Activated T-cell treated with anti-CD3 and anti-CD28 coated beads, Interleukin-2, amount 50 U/mL, for 72 hours (primary cell): ENCODE measurements at places on chromosomes 4 and X. TPM values are rescaled to one million over a fixed set of nuclear protein-coding genes. Genes with fewer than 3 reads are reported as not detected.

DNA sequence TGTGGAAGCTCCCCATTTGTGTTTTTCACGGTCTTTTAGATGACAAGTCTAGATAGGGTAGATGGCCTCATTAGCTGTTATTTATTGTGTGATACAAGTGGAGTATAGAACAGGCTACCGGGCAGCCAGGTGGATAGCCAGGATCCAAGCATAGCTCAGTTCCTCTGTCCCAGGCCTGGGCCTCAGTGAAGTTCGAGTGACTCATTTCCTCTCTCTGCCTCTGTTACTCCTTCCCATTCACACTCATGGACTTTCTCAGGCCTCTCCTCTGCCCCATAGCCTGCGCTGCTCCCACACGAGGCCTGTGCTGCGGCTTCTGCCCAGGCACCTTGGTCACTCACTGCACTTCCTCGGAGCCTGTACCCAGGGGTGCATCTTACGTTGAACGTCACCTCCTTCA, 54.5 kb downstream of the TENM3 start:
- no peak overlapping the region for H3K27ac ChIP-seq
- no peaks in the 10 kb centered on the region for H3K27me3 ChIP-seq
- H3K4me1 ChIP-seq, result no peaks in the 10 kb centered on the region
- H3K36me3 ChIP-seq, result no peaks in the 10 kb centered on the region
- DNase-seq, result no peak

DNA sequence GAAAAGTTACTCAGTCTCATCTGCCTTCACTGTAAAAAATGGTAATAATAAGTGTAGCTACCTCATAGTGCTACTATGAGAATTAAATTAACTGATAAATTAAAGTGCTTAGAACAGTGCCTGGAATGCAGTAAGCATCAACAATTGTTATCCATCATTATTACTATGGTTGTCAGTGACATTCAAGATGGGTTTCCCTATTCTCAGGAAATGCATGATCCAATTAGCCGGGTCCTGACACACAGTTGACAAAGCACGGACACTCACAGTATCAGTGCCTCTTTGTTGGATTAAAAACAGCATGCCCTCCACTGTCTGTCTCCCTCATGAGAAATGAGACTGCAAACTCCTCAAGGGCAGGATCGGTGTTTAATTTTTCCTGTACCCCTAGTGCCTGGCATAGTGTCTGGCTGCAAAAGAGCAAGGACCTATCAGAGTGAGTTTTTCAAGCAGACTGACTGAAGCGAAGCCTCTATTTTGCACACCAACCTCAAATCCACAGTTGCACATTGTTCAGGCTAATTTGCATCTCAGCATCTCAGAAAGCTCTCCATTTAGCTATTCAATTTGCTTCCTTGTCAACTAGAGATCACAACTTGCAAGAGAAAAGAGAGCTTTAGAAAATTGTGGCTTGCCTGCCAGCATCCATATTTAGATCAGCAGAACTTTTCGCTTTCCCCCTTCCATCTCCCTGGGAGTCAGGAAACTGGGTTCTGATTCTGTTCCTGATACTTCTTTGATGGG, 122.9 kb downstream of the LDB2 start:
- no peak for DNase-seq
- H3K36me3 ChIP-seq, result no peaks in the 10 kb centered on the region
- no peak overlapping the region for H3K27ac ChIP-seq
- H3K27me3 ChIP-seq, result peaks cover 26% of the 10 kb centered on the region
- H3K4me1 ChIP-seq, result no peaks in the 10 kb centered on the region
- H3K4me3 ChIP-seq, result no peak overlapping the region

DNA sequence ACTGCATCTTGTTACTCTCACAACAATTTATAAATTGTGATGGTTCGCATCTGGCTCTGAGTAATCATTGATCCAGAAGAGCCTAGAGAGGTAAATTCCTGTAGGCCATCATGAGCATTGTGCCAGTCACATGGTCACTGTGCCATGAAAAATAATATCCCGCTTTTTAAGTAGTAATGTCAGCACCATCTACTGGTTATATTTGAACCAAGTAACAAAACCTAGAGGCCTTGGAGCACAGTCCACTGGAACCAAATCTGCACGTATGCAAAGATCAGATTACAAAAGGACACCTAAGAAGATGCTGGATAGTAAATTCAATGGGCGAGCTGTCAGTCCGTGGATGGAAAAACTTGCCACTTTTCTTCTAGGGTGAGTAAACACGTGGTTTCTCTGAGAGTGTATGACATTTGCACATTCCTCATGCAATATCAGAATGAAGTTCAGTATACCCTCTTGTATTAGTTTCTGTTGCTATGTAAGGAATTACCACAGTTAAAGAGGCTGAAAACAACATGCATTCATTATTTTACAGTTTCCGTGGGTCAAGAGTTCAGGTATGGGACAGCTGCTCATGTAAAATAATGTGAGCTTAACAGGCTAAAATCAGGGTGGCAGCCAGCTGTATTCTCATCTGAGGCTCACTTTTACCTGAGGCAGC, 26.8 kb downstream of the FAM114A1 start:
- no peak for DNase-seq
- H3K27ac ChIP-seq, result no peak overlapping the region
- no peak overlapping the region for H3K4me3 ChIP-seq
- H3K27me3 ChIP-seq, result no peaks in the 10 kb centered on the region
- no peaks in the 10 kb centered on the region for H3K36me3 ChIP-seq
- H3K4me1 ChIP-seq, result peaks cover 31% of the 10 kb centered on the region

DNA sequence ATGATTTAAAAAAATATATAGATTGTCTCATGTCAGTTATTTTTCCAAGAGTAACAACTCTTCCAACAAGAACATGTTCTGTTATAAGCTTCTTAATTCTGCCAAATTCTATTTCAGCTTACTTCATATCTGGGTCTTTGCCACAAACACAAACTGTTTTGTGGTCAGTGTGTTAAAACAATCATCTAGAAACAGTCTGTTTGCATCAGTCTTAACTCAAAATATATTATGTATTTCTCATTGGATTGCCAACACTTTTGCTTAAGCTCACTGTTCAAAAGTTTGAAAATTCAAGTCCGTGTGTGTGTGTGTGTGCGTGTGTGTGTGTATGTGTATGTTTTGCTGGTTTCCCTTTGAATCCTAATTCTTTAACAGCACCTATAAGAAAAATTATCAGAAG, 752.3 kb upstream of the NDST4 start:
- no peaks in the 10 kb centered on the region for H3K4me1 ChIP-seq
- no peak for DNase-seq
- no peaks in the 10 kb centered on the region for H3K27me3 ChIP-seq
- peaks cover 2% of the 10 kb centered on the region for H3K36me3 ChIP-seq
- H3K27ac ChIP-seq, result no peak overlapping the region

- no peaks in the 10 kb centered on the region for H3K36me3 ChIP-seq
- H3K4me3 ChIP-seq, result no peak overlapping the region
- DNase-seq, result no peak
- H3K27me3 ChIP-seq, result peaks cover 5% of the 10 kb centered on the region
- H3K27ac ChIP-seq, result no peak overlapping the region
- no peaks in the 10 kb centered on the region for H3K4me1 ChIP-seq
These were observed 6.5 kb downstream of the DMD start for GRCh38 chrX:33204889-33205288.

GRCh38 chr4:162461952-162462351, 298.2 kb upstream of the FSTL5 start:
- DNase-seq, result no peak
- no peaks in the 10 kb centered on the region for H3K27me3 ChIP-seq
- H3K27ac ChIP-seq, result no peak overlapping the region
- H3K36me3 ChIP-seq, result no peaks in the 10 kb centered on the region
- no peaks in the 10 kb centered on the region for H3K4me1 ChIP-seq

DNA sequence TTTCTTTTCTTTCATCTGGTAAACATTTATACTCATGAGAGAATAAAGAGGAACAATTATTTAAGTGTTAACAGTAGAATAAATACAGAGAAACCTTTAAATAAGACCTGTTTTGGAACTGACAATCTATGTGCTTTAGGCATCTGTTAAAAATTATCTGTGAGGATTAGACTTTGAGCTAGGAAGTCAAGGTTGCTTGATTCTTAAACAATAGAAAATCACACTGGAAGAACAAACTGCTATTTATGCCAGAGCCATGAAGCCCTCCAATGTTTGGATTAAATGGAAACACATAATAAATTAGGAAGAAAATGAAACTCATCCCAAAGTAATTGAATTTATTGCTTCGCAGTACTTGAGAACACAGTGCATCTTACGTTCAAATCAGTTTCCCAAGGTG, 207.2 kb upstream of the NPY2R start:
- no peaks in the 10 kb centered on the region for H3K36me3 ChIP-seq
- H3K27me3 ChIP-seq, result no peaks in the 10 kb centered on the region
- H3K27ac ChIP-seq, result no peak overlapping the region
- no peak for DNase-seq

DNA sequence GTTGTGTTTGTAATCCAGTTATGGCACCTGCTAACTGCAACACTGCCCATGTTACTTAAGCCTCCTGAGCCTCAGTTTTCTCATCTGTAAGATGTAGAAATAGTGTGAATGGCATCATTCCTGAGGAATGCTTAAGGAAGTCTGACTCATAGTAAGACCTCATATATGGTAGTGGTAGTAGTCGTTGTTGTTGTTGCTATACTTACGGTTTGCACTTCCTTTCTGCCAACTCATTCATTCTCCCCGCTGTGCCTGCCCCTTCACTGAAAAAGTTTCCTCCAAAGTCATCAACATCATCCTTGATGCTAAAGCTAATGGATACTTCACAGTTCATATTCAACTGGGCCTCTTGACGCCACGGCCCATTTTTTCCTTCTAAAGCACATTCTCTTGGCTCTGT, 54.2 kb upstream of the SPANXN3 start:
- H3K4me3 ChIP-seq, result no peak overlapping the region
- no peak for DNase-seq

DNA sequence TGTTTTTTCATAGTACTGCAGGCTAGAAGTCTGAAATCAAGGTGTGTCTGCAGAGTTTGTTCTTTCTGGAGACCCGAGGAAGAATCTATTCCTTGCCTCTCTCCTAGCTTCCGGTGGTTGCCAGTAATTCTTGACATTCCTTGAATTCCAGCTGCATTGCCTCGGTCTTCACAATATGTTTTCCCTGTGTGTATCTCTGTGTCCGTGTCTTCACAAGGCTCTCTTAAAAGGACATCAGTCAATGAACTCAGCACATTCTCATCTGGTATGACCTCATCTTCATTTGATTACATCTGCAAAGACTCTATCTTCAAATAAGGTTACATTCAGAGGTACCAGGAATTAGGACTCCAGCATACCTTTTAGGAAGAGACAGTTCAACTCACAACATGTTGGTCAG, 163.4 kb downstream of the BANK1 start:
- peaks cover 10% of the 10 kb centered on the region for H3K27me3 ChIP-seq
- no peaks in the 10 kb centered on the region for H3K36me3 ChIP-seq
- H3K4me3 ChIP-seq, result no peak overlapping the region
- no peak overlapping the region for H3K27ac ChIP-seq
- no peak for DNase-seq

- H3K27me3 ChIP-seq, result peaks cover 21% of the 10 kb centered on the region
- no peaks in the 10 kb centered on the region for H3K36me3 ChIP-seq
- no peaks in the 10 kb centered on the region for H3K4me1 ChIP-seq
These were observed 2.7 kb upstream of the ADH7 start for GRCh38 chr4:99437723-99438404.

DNA sequence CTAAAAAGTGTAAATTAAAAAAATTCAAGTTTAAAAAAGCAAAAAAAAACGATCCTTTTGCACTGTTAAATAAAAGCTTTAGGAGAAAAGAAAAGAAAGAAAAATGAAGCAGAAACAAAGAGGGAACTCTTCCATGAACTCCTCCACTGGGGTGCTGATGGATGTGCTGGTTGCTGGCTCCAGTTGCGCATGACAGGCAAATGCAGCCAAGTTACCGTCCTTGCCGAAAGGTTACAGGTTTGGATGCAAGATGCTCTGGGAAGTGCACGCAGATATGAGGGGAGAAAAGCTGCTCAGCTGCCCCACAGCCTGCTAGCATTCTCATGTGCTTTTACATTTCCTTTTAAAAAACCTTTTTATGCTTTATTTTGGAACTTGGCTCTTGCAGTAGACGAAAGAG, 58.5 kb downstream of the HADH start:
- H3K4me1 ChIP-seq, result peaks cover 85% of the 10 kb centered on the region
- DNase-seq, result no peak
- H3K27ac ChIP-seq, result peak overlapping the region; percentile 100
- peaks cover 4% of the 10 kb centered on the region for H3K36me3 ChIP-seq
- H3K4me3 ChIP-seq, result no peak overlapping the region

DNA sequence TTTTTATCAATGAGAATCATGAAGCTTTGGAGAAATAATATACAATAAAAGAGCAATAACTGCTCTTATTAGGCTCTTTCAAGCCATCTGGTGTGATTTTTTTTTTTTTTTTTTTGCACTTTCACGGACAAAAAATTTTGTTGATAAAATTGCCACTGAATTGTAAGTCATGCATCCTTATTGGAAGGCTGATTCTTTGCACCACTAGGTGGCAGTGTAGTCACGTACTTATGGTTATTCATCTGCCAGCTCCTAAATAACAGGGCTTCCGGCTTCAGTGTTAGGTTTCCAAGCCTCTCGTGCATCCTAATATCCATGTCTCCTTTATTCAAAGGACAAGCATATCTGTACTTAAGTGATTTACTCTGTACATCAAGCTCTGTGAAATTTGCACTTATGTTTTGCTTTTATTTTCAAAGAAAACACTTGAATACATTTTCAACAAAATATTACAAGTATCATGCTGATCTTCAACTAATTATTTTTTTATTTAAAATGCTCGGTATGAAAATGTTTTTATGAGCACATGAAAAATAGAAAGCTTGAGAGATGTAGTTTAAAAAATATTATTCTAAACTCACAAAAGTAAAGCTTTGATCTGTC, 1578.3 kb upstream of the TENM3 start:
- no peaks in the 10 kb centered on the region for H3K36me3 ChIP-seq
- H3K4me1 ChIP-seq, result no peaks in the 10 kb centered on the region
- DNase-seq, result peak; percentile 61
- peaks cover 6% of the 10 kb centered on the region for H3K27me3 ChIP-seq

GRCh38 chrX:105265093-105265492, 44.6 kb upstream of the TEX13A start:
- no peaks in the 10 kb centered on the region for H3K36me3 ChIP-seq
- no peaks in the 10 kb centered on the region for H3K4me1 ChIP-seq
- no peak overlapping the region for H3K4me3 ChIP-seq
- DNase-seq, result no peak
- no peak overlapping the region for H3K27ac ChIP-seq

The SPANXN4 gene
- total RNA-seq, result not detected

The PLS3 gene
- 1.3 TPM for total RNA-seq

The EPGN gene
- total RNA-seq, result 0.43 TPM

The EDNRA gene
- 0.69 TPM for total RNA-seq

The VCX3A gene
- total RNA-seq, result not detected

The USP17L15 gene
- total RNA-seq, result not detected

The SH3RF1 gene
- 0.63 TPM for total RNA-seq

The ZFYVE28 gene
- 14.4 TPM for total RNA-seq

The ZNF674 gene
- 4.3 TPM for total RNA-seq

The ADH1B gene
- not detected for total RNA-seq

The COL4A6 gene
- total RNA-seq, result not detected

The SMIM31 gene
- total RNA-seq, result not detected

The SCRG1 gene
- not detected for total RNA-seq

The CITED1 gene
- not detected for total RNA-seq

The PNMA6F gene
- not detected for total RNA-seq
